ENCODE measurements at places on chromosomes 7 and 10. TPM values are rescaled to one million over a fixed set of nuclear protein-coding genes. Genes with fewer than 3 reads are reported as not detected.

- H3K36me3 ChIP-seq = no peaks in the 10 kb centered on the region
- H3K4me1 ChIP-seq = no peaks in the 10 kb centered on the region
- peaks cover 12% of the 10 kb centered on the region for H3K27me3 ChIP-seq
- no peak for DNase-seq
- no peak overlapping the region for H3K4me3 ChIP-seq
- H3K27ac ChIP-seq = no peak overlapping the region
Observed at GRCh38 chr10:649798-650440, 39.5 kb downstream of the DIP2C start.

DNA sequence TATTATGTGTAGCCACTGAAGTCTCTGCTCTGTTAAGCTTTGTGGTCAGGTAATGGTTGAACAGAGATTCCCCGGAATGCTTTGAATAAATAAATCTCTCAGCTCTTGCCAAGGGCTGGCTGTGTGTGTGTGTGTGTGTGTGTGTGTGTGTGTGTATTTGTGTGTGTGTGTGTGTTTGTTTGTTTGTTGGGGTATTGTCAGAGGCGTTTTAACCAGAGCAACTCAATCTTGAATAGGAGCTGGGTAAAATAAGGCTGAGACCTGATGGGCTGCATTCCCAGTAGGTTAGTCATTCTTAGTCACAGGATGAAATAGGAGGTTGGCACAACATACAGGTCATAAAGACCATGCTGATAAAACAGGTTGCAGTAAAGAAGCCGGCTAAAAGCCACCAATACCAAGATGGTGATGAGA, 256.2 kb upstream of the CACNA2D1 start:
- no peak overlapping the region for H3K27ac ChIP-seq
- H3K36me3 ChIP-seq = no peaks in the 10 kb centered on the region
- no peak for DNase-seq
- H3K27me3 ChIP-seq = no peaks in the 10 kb centered on the region

DNA sequence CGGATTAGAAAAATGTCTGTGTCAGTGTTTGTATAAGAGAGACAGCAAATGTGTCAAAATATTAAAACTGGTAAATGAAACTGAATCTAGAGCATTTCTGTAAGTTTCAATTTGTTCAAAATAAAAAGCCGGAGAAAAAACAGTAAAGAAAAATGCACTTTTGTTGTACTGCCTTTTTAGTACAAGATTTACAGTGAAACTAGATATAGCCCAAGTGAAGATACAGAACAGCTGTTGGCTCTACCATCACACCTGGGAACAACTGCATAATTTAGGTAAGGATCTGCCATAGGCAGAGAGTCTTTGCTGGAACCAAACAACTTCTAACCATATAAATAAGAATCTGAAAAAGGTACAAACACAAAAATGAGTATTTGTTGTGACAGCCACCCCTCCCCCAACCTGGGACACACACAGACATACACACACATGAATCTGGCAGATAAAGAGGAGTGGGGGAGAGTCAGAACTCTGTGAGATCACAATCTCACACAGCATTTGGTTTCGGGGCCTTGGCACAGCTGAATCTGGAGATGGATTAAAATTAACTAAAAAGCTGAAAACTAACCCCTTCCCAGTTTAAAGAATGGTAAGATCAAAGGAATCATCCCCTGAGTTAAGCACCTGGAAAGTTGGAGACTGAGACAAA, 54.8 kb downstream of the DPY19L1 start:
- no peak for DNase-seq
- H3K36me3 ChIP-seq = peaks cover 4% of the 10 kb centered on the region
- no peaks in the 10 kb centered on the region for H3K27me3 ChIP-seq
- H3K27ac ChIP-seq = no peak overlapping the region

GRCh38 chr10:69641261-69641980, 11.4 kb downstream of the FAM241B start:
- H3K4me1 ChIP-seq = no peaks in the 10 kb centered on the region
- H3K4me3 ChIP-seq = no peak overlapping the region
- H3K27me3 ChIP-seq = peaks cover 2% of the 10 kb centered on the region
- H3K27ac ChIP-seq = no peak overlapping the region

DNA sequence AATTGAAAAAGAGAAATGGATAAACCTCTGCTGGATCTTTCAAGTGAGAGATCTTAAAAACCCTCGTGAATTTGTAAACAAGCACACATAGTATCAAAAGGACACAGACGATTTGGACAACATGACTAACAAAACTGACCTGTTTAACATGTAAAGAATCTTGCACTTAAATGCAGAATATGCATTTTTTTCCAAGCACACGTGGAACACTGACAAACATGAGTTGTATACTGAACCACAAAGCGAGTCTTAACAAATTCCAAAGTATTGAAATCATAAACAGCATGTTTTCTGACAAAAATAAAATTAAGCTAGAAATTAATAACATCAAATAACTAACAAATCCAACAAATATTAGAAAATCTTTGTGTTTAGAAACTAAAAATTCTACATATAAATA, 65.0 kb upstream of the ZNF746 start:
- peaks cover 12% of the 10 kb centered on the region for H3K36me3 ChIP-seq
- no peak for DNase-seq
- H3K27me3 ChIP-seq = no peaks in the 10 kb centered on the region
- H3K4me3 ChIP-seq = no peak overlapping the region

DNA sequence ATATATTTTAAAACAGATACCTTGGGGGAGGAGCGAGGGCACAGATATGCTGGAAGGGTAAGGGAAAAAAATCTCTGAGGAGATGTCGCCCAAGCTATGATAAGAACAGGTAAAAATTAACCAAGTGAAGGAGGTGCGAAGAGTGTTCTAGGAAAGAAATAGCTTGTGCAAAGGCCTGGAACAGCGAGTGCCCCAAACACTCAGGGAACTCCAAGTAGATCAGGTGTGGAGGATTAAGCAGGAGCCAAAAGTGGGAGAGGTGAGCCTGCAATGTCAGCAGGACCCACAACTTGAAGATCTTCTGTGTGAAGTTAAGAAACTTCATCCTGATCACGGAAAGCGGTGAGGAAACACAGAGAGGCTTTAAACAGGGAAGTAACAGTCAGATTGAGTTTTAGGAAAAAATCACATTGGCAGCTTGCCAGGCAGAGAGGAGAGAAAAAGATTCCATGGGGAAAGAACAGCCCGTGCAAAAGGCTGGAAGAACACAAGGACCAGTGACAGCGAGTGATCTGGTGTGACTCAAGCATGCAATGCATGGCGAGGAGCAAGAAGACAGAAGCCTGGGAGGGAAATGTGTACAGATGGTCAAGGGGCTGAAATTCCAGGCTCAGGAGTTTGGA, 30.7 kb downstream of the FGF8 start:
- DNase-seq = no peak
- no peaks in the 10 kb centered on the region for H3K36me3 ChIP-seq

- peaks cover 5% of the 10 kb centered on the region for H3K27me3 ChIP-seq
- no peaks in the 10 kb centered on the region for H3K4me1 ChIP-seq
- H3K36me3 ChIP-seq = no peaks in the 10 kb centered on the region
- H3K4me3 ChIP-seq = no peak overlapping the region
- H3K27ac ChIP-seq = no peak overlapping the region
- no peak for DNase-seq
Observed at GRCh38 chr7:74012842-74013249, 15.1 kb upstream of the ELN start.

- H3K36me3 ChIP-seq = peaks cover 12% of the 10 kb centered on the region
- DNase-seq = no peak
- no peak overlapping the region for H3K4me3 ChIP-seq
- no peaks in the 10 kb centered on the region for H3K27me3 ChIP-seq
Observed at GRCh38 chr10:87546971-87547413, 42.3 kb downstream of the MINPP1 start.

GRCh38 chr7:42831006-42831717, 80.7 kb downstream of the C7orf25 start:
- no peaks in the 10 kb centered on the region for H3K4me1 ChIP-seq
- no peak overlapping the region for H3K27ac ChIP-seq
- H3K27me3 ChIP-seq = peaks cover 18% of the 10 kb centered on the region

DNA sequence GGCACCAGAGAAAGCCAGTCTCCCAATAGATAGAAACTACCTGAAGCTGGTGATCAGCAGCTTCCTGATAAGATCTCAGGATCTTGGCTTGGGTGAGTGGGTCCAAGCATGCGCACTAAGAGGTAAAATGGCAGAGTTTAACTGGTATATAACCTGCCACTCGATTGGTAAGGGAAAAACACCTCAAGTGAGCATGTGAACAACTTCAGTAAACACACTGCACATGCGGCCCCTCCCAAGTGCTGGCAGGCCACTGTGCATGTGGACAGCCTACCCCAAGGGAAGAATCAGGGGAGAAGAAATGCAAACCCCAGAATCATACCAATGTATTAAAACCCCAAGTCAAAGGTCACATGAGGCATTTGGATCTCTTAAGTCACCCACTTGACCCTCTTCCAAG, 17.7 kb upstream of the PON1 start:
- H3K36me3 ChIP-seq = no peaks in the 10 kb centered on the region
- no peak overlapping the region for H3K4me3 ChIP-seq
- no peaks in the 10 kb centered on the region for H3K4me1 ChIP-seq
- H3K27ac ChIP-seq = no peak overlapping the region
- no peak for DNase-seq

- H3K4me1 ChIP-seq = peaks cover 4% of the 10 kb centered on the region
- H3K27ac ChIP-seq = no peak overlapping the region
- H3K27me3 ChIP-seq = peaks cover 10% of the 10 kb centered on the region
- DNase-seq = no peak
Observed at GRCh38 chr7:116340943-116341907, 130.9 kb downstream of the TES start.

- peaks cover 37% of the 10 kb centered on the region for H3K27me3 ChIP-seq
- no peak overlapping the region for H3K27ac ChIP-seq
- no peak overlapping the region for H3K4me3 ChIP-seq
- H3K4me1 ChIP-seq = peaks cover 5% of the 10 kb centered on the region
Observed at GRCh38 chr7:128919881-128920799, 9.6 kb upstream of the KCP start.

DNA sequence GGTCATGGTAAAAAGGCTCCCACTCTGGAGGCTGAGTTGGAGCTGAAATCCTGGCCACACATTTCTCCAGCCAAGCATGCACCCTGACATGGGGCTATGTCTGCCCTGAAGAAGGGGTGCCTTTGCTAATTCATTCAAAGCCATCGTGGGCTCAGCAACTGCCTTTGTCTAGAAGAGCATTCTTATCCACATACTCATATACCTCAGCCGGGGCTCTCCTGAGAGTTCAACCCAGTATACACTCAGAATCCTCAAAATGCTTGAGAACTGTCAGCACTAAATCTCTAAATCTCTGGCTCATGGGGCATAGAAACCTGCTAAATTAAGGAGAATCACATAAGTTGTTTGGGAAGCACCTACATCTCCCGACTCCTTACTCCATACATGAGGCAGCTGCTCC, 89.3 kb downstream of the MRPL32 start:
- no peak overlapping the region for H3K27ac ChIP-seq
- no peaks in the 10 kb centered on the region for H3K36me3 ChIP-seq
- DNase-seq = no peak
- H3K4me1 ChIP-seq = no peaks in the 10 kb centered on the region

DNA sequence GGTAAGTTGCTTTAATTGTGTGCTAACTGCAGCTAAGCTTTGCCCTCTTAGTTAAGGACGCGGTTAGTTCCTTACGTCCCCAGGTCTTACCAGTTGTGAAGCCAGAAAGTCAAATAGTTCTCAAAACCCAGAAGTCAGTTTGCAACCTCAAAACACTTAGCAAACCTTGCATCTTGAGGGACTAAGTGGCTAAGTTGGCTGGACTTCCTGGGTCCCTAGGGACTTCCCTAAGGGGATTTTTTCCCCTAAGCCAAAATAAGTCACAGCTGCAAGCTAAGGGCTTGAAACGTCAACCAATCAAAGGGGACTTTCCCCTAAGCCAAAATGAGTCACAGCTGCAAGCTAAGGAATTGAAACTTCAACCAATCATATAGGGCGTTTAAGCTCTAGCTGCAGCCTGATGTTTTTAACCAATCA, 36.2 kb upstream of the HECW1 start:
- H3K4me3 ChIP-seq = peak overlapping the region; percentile 56
- H3K27ac ChIP-seq = no peak overlapping the region
- peaks cover 3% of the 10 kb centered on the region for H3K4me1 ChIP-seq
- DNase-seq = no peak
- H3K27me3 ChIP-seq = peaks cover 28% of the 10 kb centered on the region
- H3K36me3 ChIP-seq = peaks cover 6% of the 10 kb centered on the region

- no peak overlapping the region for H3K27ac ChIP-seq
- H3K27me3 ChIP-seq = peaks cover 10% of the 10 kb centered on the region
- no peaks in the 10 kb centered on the region for H3K4me1 ChIP-seq
- no peak for DNase-seq
- H3K4me3 ChIP-seq = no peak overlapping the region
- H3K36me3 ChIP-seq = peaks cover 8% of the 10 kb centered on the region
Observed at GRCh38 chr7:127550247-127550646, 35.1 kb downstream of the GCC1 start.

DNA sequence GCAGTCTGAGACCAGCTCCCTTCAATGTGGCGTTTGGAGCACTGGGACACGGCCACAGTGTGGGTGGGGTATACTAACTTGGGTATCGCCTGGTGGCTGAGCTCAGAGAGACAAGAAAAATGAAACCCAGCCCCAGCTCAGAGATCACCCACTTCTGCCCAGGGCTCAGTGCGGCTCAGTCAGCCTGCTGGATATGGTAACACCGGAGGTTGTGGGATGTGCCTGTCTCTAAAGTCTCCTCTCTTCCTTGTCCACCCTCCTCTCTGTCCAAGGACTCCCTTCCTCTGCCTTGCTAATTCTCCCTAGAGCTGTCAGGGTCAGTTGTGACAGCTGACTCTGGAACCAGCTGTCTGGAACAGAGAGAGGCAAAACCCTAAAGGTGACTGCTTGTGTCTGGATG, 149.1 kb downstream of the PTPN20 start:
- no peak overlapping the region for H3K27ac ChIP-seq
- H3K4me3 ChIP-seq = no peak overlapping the region
- H3K4me1 ChIP-seq = no peaks in the 10 kb centered on the region

DNA sequence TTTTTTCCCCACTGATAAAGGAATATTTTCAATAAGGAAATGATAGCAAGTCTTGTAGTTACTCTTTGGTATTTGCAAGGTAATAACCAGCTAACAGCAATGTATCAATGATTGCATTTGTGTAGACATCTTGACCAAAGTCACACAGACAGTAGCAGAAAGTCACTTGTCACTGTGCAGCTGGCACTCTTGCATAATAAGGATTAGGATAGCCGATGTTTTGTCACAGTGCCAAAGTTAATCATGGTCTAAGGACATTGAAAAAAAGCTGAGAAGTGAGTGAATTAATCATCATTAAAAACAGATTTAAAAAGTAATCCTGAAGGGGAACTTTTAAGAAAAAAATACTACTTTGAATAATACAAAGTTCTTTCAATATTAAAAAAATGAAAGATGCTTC, 834.3 kb upstream of the C7orf33 start:
- DNase-seq = no peak
- H3K36me3 ChIP-seq = no peaks in the 10 kb centered on the region
- H3K4me3 ChIP-seq = no peak overlapping the region
- H3K27ac ChIP-seq = no peak overlapping the region
- no peaks in the 10 kb centered on the region for H3K4me1 ChIP-seq

The AGAP3 gene
- 101 TPM for total RNA-seq

The MYH16 gene
- total RNA-seq = not detected

The POM121C gene
- total RNA-seq = 95.9 TPM

The TAS2R39 gene
- not detected for total RNA-seq

The SNX10 gene
- 81.7 TPM for total RNA-seq

The KCND2 gene
- not detected for total RNA-seq

The HOGA1 gene
- not detected for total RNA-seq

The NT5C3A gene
- total RNA-seq = 35.9 TPM

The CCL24 gene
- total RNA-seq = 0.90 TPM

The CTAGE4 gene
- 1.7 TPM for total RNA-seq
